ENCODE measurements at places on chromosomes 4 and X.

GRCh38 chrX:41716222-41716621 lies 7.8 kb upstream of the GPR82 start:
- no peak for DNase-seq

GRCh38 chrX:122188751-122189150 lies 995.3 kb upstream of the GRIA3 start:
- no peak for DNase-seq

DNA sequence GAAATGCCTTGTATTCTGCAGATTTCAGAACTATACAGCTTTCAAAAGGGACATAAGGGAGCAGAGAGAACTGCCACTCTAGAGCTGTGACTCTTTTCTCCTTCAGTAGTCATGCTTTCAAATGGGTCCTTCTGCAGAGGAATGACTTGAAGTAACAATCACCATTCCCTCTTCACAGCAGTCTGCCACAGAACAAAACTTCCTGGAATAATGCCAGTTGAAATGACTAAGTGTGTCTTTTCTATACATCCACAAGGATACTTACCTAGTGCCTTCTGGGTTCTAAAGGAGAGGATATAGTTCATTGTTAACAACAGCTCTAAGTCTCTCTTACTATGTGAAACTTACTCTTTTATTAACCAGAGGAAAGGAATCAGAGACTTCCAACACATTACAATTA lies 515.4 kb upstream of the ATOH1 start:
- no peak for DNase-seq

GRCh38 chrX:2425286-2426071 lies 75.3 kb downstream of the DHRSX start:
- no peak for DNase-seq

GRCh38 chr4:82645936-82646565 lies 84.3 kb upstream of the TMEM150C start:
- no peak for DNase-seq

GRCh38 chr4:182451441-182451840 lies 208.2 kb downstream of the TENM3 start:
- no peak for DNase-seq

DNA sequence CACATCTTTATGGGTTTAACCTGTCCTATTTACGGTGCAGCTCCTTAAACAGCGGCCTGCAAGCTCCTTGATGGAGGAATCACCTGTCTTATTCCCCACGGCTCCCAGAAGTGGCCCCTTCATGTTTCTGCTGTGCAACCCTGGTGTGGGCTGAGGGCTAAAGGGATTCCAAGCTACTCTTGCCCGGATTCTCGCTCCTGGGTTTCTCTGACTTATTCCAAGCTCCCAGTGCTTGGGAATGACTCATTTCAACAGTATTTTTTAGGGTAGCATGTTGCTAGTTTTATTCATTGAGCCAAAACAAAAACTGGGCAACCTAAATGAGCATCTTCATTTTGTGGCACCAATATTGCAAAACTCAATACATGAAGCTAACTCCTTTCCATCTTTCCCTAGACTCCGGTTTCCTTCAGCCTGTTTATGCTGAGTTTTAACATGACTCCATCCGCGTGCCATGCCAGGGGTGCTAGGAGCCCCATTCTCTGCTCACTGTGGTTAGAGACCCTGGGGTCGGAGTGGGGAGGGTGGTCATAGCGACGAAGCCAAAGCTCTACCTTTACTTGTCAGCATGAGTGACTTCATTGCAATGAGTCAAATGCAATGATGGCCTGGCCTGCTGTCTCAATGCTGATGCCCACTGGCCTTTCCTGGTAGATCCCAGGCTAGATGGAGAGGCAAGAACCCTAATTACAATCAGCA lies 349.7 kb downstream of the NR3C2 start:
- no peak for DNase-seq

DNA sequence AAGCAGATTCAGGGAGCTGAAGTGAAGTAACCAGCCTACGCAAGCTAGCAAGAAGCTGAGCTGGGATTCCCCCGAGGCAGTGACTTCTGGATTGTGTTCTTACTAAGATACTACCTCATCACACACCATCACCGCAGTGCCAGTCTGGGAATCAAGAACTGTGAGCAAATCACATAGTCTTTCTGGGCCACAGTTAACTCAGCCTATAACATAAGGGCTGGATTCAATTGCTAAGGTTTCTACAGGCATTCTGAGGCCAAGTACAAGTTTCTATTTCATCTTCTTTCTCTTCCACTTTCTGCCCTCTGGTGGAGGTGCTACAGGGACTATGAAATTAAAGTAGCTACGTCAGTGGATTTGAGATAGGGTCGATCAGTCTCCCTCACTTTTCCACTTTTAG lies 1.4 kb upstream of the CORIN start:
- DNase-seq = no peak

- peak; percentile 55 for DNase-seq
Observed at GRCh38 chrX:40922307-40922706, 162.9 kb upstream of the USP9X start.

DNA sequence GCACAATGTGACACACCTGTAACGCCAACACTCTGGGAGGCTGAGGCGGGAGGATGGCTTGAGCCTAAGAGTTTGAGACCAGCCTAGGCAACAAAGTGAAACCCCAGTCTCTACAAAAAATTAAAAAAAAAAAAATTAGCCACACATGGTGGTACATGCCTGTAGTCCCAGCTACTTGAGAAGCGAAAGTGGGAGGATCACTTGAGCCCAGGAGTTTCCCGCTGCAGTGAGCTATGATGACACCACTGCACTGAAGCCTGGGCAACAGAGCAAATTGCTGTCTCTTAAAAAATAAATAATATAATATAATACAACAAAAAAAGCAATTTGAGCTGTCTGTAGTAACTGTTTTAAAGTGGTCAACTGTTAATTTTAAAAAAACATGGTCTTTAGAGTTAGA lies 13.2 kb downstream of the SPOCK3 start:
- no peak for DNase-seq

- DNase-seq = peak; percentile 0
Observed at GRCh38 chrX:38437093-38437492, 84.7 kb downstream of the OTC start.

DNA sequence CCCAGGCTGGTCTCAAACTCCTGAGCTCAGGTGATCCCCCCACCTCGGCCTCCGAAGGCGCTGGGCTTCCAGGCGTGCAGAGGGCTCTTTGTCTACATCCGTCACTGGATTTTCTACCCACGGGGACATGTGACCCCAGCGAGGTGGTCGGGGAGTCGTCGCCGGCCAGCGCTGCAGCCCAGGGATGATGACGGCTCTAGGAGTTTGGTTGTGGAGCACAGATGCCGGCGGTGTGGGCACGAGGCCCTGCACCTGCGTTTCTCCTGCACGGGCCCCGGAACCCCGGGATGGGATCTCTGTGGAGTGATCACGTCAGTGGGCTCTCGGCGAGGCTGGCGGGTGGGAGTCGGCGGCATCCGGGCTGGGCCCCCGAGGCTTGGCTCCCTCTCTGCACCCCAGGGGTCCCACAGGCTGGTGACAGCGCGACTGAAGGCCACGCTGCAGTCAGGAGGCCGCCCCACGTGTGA lies 9.1 kb upstream of the GTPBP6 start:
- DNase-seq = no peak

GRCh38 chr4:48173056-48173991 lies 39.3 kb upstream of the TXK start:
- peak; percentile 75 for DNase-seq

DNA sequence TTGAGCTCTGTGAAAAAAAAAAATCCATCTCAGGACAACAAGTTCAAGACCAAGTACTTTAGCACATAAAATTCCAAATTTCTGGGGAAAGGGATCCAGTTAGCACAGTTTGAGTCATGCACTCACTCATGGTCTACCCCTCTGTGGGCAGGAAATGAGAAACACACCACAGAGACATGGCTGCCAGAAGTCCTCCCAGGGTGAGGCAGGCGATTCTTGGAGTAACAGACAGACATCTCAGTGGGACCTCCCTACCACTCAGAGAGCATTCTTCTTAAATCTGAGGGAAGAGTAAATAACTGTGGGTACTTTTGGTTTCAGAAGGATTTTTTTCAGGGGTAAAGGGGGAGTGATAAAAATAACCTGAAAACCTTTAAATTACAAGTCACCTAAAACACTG lies 14.1 kb downstream of the CXCL1 start:
- DNase-seq = peak; percentile 46

DNA sequence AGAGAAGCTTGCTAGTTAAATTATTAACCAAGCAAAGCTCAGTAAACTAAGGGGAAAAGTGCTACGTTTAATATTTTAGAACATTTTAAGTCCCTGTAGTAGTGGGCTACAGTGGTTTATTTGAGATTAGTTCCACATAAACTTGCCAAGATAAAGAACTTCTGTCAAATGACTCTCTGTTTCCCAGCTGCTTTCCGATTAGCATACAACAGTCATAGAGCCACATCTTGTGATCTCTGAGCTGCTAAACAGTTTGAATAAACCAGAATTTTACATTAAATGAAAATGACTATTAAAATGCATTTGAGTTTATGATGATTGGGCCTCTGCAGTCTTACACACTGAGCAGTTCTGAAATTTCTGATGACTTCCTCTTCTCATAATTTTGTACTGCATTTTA lies 568.5 kb downstream of the IQCM start:
- DNase-seq = no peak

GRCh38 chrX:10979956-10980355 lies 131.2 kb upstream of the HCCS start:
- DNase-seq = no peak

GRCh38 chrX:129091097-129091496 lies 432.2 kb downstream of the SMARCA1 start:
- no peak for DNase-seq

DNA sequence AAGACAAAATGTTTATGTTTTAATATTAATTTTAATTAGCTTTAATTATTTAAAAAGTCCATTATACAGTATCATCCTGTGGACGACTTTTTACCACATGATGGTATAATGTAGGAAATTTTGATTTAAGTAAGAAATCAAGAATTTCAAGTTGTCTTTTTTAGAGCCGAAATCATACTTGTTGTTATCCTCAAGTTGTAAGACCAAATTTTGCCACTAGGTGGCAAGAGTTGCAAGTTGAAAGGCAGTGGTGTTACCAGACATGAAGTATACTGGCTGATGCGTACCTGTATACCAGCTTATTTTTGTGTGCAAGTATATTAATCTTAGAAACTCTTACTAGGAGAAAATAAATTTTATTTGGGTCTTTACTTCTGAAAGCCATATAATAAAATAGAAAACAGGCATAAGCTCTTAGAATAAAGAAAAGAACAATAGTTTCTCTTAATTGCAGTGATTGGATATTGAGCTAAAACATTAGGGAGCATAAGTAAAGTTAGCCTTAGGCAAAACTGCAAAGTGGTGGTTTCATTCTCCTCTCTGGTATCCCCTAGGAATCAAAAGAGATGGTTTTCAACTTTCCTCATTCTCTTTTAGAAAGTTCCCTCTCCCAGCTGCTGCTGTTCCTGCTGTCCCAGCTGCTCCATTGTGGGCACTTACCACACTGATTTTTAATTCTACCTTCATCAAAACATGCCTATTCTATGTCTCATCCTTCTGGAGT lies 118.0 kb upstream of the WDFY3 start:
- peak; percentile 34 for DNase-seq

GRCh38 chr4:119017636-119018035 lies 118.0 kb upstream of the MYOZ2 start:
- no peak for DNase-seq

DNA sequence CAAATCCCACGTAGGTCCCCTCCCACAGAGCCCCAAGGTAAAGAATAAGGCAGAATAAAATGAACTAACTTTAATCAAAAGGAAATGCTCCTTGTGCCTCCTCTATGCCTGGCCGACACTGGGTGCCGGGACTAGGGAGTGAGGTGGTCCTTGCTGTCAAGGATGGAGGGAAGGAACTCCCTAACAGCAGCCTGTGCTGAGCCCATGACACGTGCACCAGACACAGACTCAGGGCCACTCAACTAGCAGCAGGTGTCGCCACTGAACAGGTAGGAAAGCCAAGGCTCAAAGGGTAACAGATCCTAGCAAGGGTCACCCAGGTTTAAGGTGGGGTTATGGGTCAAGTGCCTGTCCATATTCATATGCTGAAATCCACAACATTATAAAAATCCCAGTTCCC lies 29.2 kb downstream of the MSX1 start:
- DNase-seq = no peak

DNA sequence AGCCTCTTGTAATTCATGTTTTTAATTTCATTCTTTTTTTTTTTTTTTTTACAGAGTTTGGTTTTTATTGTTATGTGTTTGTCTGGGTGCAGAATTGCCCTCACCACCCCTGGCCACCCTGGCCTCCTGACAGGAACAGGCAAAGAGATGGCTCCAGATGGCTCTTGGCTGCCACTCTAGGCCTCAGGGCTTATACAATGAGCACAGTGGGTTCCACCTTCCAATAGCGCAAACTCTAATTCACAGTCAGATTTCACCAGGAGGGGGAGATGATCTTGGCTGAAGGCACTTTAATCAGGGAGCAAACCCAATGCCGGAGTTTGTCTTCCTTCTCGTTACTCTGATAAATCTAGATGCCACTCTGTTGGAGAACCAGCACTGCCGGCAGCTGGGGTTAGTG lies 24.8 kb downstream of the CPE start:
- no peak for DNase-seq

- DNase-seq = peak; percentile 5
Observed at GRCh38 chr4:13906727-13907126, 279.2 kb upstream of the BOD1L1 start.

DNA sequence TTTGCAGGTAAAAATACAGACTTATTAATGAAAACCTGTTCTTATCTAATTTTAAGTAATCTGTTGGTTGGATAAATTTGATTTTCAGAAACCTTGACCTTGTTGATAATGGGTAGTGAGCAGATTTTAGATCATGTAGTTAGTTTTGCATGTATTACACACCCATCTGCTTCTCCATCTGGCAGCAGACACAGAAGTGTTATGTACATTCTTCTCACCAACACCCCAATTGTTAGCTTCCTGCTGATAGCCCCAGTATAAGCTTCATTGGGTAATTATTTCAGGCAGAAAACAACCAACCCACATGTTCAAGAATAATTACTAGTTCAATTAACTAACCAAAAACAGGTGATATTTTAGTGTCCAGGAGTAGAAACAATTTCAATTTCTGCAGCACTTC lies 1740.5 kb upstream of the AGA start:
- DNase-seq = no peak

- no peak for DNase-seq
Observed at GRCh38 chr4:35541146-35541887, 703.0 kb downstream of the ARAP2 start.

DNA sequence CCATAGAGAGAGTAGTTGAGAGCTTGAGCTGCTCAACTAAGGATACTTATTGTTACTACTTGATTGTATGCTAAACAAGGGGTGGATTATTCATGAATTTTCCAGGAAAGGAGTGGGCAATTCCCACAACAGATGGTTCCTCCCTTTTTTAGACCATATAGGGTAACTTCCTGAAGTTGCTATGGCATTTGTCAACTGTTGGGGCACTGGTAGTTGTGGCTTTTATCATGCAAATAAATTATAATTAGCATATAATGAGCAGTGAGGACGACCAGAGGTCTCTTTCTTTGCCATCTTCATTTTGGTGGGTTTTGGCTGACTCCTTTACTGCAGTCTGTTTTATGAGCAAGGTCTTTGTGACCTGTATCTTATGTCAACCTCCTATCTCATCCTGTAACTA lies 1403.5 kb upstream of the PABPC4L start:
- no peak for DNase-seq

GRCh38 chr4:174352061-174352819 lies 68.5 kb downstream of the CEP44 start:
- no peak for DNase-seq
